ENCODE measurements at places on chromosomes 4 and X.
A peak's percentile ranks its signal among the peaks of the same experiment; 100 is the strongest.

DNA sequence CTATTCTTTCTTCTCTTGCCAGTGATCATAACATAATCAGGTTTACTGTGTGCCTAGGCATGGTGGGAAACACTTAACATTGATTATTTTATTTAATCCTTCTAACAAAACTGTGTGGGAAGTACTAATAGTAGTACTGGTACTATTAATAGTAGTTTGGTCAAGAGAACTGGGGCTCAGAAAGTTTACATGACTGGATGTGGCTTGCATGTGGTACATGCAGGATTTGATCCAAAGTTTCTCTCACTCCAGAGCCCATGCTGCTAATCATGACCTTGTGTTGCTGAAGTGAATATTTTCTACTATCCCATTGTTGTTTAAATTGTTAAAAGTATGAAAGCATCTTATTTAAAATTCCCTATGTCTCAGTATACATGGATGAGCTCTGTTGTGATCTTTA is 78.4 kb downstream of the TMEM164 start:
- DNase-seq: no peak

DNA sequence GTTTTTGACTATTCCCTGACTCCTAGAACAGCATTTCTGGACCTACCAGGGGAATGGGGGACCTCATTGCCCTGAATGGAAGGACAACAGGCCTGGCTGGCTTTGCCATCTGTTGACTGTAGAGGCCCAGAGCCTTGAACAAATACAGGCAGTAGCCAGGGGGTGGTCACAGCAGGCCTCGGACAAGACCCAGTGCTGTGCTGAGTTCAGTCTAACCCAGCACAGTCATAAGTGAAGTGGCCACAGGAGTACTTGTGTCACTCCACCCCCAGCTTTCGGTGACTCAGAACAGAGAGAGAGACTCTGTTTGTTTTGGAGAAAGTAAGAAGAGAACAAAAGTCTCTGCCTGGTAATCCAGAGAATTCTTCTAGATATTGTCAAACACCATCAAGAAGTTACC is 310.0 kb downstream of the PRR32 start:
- no peak for DNase-seq

DNA sequence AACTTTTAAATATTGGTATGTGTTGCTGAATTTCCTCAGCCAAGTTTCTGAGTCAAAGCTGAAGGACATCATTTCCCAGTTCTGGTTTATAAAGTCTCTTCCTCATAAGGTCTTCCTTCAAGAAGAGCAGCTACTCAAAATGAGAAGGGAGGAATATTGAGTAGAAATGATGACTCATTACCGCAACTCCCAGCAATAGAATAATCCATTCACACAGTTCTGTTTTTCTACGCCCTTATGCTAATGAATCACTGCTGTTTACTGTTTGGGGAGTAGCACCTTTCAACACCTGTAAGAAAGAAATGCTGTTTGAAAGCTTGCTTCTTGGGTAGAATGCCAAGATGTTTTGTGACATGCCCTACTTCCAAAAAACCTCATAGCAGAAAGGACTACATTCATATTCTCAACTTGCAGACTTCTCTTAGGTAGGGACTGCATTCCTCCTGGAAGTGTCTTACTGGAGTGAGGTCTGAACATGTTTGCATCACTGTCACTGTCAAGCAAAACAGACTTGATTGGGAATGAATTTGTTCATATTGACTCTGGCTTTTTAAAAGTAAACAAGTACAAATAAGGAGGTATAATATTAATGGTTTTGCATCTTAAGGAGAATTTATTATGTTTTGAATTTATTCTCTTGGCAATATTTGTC is 147.2 kb upstream of the BANK1 start:
- no peak for DNase-seq

- peak; percentile 80 for DNase-seq
Observed at GRCh38 chrX:13078739-13079444, 34.5 kb upstream of the FAM9C start.

DNA sequence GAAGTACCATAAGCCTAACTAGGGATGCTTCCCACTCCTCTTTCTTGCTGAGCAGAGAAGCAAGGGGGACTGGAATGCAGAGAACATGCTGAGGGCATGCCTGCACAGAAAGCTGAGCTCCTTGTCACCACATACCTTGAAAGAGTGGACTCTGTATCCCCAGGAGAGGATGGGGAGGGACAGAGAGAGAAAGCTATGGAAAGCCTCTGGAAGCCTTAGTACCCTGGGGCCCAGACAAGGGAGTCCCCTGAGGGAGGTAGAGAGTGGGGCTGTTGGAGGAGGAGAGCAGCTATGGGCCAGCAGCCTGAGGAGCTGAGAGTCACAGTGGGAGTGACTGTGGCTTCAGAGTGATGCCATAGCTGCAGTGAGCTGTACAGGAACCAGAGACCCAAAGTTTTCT is 77.9 kb downstream of the RTL9 start:
- no peak for DNase-seq

- no peak for DNase-seq
Observed at GRCh38 chr4:22187203-22187820, 238.7 kb upstream of the KCNIP4 start.

GRCh38 chrX:87583679-87584078 is 66.1 kb downstream of the KLHL4 start:
- no peak for DNase-seq

DNA sequence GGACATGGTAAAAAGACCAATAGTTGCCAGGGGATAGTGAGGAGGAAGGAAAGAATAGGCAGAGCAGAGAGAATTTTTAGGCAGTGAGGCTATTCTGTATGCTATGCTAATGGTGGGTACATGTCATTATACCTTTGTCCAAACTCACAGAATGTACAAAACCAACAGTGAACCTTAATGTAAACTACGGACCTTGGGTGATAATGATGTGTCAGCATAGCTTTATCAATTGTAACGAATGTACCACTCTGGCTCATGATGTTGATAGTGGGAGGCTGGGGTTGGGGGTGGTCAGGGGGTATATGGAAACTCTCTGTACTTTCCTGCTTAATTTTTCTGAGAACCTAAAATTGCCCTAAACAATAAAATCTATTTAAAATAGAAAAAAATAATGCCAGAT is 37.7 kb upstream of the ACSL4 start:
- DNase-seq: no peak

- no peak for DNase-seq
Observed at GRCh38 chrX:4550018-4550417, 836.6 kb upstream of the PRKX start.

GRCh38 chrX:45428831-45429230 is 228.2 kb upstream of the DIPK2B start:
- no peak for DNase-seq

GRCh38 chr4:10959586-10959985 is 275.0 kb upstream of the CLNK start:
- no peak for DNase-seq

DNA sequence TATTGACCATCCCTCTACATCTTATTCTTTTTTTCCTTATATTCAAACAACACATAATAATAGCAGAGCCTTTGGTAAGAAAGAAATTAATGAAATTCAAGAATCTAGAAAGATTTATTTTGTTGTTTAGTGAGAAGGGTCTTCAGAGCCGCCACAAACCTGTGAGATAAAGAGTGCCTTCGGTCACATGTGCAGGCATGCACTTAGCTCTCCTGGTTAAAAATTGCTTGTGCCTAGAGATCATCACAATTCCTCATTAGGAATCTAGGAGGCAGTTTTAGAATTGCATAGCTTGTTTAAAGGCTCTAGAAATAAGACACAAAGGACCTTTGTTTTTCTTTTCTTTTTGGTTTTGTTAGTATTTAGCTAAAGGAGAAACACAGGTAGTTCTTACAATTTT is 1948.4 kb upstream of the IGFBP7 start:
- no peak for DNase-seq

DNA sequence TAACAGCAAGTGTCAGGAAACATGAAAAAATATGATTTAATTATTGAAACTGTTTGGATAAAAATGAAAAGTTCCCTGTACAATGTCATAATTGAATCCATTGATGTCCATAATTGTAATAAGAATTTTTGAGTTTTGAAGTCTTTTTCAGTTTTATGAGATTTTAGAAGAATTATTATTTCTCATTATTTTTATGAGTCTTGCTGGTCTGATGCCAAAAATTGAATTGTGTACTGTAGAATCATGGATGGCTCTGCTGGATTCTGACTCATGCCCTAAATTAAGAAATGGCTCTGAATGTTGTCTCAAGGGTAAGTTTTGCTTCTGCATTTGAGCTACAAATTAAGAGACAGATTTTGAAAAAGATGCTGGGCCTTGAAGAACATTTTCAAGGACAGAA is 132.8 kb upstream of the MAP9 start:
- DNase-seq: no peak

DNA sequence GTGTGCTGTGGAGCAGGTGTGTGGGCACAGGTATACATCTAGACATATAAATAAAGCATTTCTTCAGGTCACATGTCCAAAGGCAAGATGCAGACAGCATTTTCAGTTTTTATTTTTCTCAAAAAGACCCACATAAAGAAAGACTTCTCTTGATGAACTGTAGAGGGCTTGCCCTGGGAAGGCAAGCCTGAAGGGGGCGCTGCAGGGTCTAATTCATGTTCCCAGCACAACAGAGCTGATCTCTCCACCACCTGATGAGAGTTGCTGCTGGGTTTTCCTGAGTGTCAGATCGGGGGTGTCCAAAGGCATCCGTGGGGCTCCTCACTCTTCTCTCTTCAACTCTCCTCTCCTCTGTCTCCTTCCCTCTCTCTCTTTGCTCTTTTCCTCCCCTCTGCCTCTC is 26.6 kb downstream of the ADRA2C start:
- no peak for DNase-seq

DNA sequence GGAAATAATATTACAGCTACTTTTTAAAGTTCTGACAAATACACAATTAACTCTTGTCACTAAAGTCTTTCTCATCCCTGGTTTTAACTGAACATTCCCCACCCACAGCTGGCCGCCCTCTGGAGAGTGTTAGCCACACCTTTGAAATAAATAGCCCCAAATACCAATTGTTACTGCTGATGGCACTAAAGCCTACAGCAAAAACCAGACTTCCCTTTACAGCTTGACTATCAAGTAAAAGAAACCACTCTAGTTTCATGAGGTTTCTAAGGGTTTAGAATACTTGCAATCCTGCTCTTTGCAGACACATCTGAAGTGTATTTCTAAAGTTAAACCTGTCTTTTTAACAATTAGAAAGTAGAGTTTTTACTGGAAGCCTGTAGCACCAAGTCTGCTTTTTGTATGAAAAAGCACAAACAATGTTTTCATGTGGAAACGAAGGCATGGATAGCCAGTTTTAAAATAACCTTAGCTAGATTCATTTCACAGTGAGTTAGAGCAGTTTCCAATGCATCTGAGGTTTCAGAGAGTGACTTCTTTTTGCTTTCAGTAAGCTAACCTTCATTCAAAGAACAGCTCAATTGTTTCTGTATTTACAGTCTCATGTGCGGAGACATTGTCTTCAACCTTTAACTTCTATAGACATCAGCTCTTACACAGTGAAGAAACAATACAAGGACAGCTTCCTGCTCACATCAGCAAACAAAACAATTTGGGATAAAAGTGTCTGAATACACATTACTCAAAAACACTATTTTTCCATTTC is 164.8 kb upstream of the VEGFC start:
- DNase-seq: no peak

- DNase-seq: no peak
Observed at GRCh38 chrX:11724122-11725017, 33.7 kb upstream of the MSL3 start.

- DNase-seq: no peak
Observed at GRCh38 chr4:84718699-84719098, 135.8 kb downstream of the CDS1 start.

GRCh38 chr4:40373636-40374035 is 38.5 kb downstream of the CHRNA9 start:
- no peak for DNase-seq

DNA sequence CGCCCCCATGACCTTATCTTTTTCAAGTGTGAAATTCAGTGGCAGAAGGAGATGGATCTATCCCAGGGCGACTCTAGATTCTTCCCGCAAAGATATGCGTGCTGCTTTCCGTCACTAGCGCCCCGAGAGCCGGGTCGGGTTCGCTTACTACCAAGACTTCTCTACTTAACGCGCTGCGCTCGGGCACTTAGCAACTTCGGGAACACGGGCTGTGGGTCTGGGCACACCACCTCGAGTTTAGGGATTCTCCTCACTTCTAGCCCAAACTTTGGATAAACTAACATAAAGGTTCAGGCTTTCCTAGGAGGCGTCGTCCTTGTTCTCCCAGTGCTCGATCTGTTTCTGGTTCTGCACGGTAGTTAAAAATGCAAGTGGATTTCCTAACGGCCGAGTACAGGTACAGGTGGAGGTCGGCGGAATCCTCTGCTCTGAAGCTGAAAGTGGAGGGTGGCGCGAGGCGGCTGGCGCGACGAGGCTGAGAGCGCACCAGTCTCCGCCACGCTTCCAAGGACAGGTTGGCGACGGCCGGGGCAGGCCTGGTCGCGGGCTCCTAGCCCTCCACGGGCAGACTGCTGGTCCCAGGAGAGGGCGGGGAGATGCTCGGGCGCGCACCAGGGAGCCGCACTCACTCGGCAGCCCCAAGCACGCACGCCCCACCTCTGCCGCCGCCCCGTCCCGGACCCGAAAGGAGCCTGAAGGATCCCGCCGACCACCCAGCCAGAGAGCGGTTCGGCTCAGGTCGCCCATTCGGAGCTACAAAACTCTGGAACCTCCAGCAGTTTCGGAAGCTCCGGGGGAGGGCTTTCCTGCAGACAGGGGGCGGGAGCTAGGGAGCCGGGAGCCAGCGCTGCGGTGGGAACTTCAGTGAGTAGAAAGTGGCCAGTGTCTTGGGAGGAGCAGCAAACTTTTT is 100.8 kb upstream of the TENM3 start:
- DNase-seq: no peak

DNA sequence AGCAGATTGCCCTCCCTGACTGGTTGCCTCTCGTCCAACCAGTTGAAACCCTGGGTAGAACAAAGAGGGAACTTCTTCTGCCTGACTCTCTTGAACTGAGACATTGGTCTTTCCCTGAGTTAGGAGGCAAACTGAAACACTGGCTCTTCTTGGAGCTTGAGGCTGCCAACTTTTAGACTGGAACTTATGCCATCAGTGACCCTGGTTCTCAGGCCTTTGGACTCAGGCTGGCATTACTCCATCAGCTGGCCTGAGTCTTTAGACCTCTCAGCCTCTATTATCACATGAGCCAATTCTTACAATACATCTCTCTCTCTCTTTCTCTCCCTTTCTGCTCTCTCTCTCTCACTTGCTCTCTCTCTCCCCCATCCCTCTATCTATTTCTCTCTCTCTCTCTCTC is 86.4 kb downstream of the EMCN start:
- no peak for DNase-seq

GRCh38 chr4:38684271-38684670 is 20.3 kb downstream of the KLF3 start:
- no peak for DNase-seq

- DNase-seq: no peak
Observed at GRCh38 chr4:6009452-6009851, 8.8 kb downstream of the C4orf50 start.

DNA sequence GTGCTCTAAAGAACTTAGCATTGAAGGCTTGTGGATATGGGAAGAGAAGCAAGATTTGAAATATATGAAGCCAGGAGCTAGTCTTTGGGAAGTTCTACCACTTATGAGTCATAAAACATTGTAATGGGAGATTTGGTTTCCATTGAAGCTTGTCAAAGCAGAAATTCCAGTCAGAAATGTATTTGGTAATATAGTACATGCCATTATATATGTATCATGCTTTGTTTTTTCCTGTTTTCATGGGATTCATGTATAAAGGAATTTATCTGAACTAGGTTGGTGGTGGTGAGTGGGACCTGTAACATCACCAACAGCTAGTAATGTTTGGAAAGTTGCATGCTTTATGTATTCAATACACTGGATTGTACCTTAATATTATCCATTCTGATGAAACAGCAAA is 14.6 kb upstream of the DCAF8L2 start:
- DNase-seq: no peak

- DNase-seq: peak; percentile 24
Observed at GRCh38 chrX:68699960-68700746, 52.7 kb downstream of the STARD8 start.
